Glutamatergic neuron (in vitro differentiated cells): ENCODE measurements at places on chromosomes 12 and 14.
A peak's percentile ranks its signal among the peaks of the same experiment; 100 is the strongest.

GRCh38 chr12:84910549-84911241 lies 1.9 kb downstream of the SLC6A15 start:
- DNase-seq, result peak; percentile 49

DNA sequence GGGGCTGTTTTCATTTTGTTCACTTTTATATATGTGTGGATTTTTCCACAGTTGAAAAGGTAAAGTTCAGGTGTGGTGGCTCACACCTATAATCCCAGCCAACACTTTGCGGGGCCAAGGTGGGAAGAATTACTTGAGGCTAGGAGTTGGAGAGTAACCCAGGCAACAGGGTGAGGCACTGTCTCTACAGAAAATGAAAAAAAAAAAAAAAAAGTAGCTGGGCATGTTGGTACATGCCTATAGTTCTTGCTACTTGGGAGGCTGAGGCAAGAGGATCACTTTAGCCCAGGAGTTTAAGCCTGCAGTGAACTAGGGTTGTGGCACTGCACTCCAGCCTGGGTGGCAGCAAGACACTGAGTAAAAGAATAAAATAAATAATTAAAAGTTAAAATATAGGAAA lies 326.5 kb downstream of the NAV3 start:
- no peak for DNase-seq

GRCh38 chr14:58118097-58118815 lies 33.8 kb downstream of the ARMH4 start:
- DNase-seq, result no peak

GRCh38 chr12:39846971-39847650 lies 227.5 kb upstream of the ABCD2 start:
- no peak for DNase-seq

- DNase-seq, result no peak
Observed at GRCh38 chr12:47744778-47745436, 13.8 kb downstream of the RAPGEF3 start.

DNA sequence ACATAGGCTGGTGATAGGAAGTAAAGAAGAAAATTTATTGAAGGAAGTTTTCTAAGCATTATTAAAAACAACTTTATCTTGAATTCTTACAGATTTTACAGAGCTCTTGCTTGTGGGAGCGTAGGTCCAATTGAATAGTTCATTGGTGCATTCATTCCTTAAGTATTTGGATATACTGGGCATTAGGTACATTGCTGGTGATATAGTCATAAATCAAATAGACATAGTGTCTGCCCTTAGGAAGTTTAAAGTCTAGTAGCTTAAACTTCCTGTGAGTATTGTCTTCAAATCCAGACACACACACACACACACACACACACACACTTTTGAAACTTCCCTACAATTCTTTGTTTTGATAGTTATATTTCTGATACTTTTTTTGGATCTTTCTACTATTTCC lies 226.7 kb downstream of the FUT8 start:
- DNase-seq, result no peak
